ENCODE measurements at places on chromosomes 4 and X.

DNA sequence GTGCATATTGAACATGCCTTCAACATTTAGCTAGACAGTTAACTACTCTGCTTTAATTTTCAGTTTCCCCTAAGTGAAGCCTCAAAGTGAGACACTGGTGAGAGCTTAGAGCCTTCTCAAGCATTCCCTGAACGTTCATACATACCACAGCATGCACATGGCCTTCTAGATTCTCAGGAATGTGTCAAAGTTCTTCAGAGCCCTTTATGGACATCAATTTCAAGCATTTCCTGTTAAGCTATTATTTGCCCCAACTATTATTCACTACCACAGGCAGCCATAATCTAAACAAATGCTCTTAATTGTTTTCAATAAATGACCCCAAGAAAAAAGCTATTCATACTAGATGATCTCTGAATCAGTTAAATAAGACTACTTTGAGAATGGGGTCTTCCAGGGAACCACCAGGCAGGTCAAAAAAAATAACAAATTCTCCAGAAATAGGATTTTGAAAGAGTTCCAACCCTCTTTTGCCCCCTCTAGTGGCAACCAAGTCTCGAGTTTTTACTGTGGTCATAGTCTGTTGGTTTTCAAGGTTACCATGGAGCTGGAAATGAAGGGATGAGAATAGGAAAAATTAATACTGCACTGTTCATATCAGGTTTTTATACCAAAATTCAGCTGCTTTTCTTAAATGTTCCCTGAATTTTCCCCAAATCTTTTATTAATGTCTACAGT lies 235.4 kb downstream of the RAB28 start:
- no peak for DNase-seq

DNA sequence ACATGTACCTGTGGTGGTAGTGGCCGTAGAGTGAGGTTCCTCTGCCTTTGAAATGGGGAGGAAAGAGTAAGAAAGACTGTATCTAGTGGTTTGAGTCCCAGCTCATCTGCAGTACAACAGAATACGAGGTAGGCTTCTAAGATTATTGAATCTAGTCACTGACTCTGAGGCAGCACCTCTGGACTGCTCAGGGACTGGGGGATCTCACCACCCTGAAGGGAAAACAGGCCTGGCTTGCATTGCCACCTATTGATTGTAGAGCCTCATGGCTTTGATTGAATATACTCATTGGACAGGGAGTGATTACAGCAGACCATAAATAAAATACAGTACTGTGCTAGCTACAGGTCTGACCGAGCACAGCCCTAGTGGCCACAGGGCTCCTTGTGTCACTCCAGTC lies 50.5 kb downstream of the GPR174 start:
- DNase-seq: no peak

GRCh38 chr4:47519239-47519883 lies 34.3 kb downstream of the ATP10D start:
- no peak for DNase-seq

DNA sequence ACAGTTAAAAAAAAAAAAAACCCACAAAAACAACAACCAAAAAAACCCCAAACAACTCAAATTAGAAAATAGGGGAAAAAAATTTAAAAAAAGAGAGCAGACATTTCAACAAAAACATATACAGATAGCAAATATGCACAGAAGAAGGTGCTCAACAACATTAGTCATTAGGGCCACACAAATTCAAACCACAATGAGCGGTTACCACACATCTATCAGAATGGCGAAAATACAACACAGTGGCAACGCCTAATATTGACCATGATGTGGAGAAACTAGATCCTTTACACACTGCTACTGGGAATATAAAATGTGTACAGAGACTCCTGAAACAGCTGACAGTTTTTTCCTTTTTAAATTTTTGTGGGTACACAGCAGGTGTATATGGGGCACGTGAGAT lies 19.4 kb downstream of the LYAR start:
- DNase-seq: no peak

DNA sequence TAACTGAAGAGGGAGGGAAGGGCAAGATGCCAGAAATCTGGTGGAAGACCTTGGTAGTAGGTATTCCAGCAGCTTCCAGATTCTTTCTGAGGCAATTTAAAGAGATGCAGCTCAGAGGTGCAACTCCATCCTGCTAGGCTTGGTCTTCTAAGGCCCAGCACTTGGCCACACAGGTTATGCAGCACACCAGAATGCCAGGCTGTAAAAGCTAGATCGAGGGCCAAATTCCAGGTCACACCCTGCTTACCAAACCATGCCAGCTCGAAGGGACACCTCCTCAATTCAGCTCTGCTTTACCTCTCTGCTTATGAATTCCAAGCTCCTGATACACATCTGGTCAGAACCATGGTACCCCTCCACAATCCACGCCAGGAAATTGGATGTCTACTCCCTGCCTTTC lies 19.8 kb upstream of the ATXN3L start:
- no peak for DNase-seq

- DNase-seq: no peak
Observed at GRCh38 chr4:189162073-189162789, 778.4 kb upstream of the FRG1 start.

- no peak for DNase-seq
Observed at GRCh38 chr4:114642173-114642780, 43.7 kb downstream of the UGT8 start.

DNA sequence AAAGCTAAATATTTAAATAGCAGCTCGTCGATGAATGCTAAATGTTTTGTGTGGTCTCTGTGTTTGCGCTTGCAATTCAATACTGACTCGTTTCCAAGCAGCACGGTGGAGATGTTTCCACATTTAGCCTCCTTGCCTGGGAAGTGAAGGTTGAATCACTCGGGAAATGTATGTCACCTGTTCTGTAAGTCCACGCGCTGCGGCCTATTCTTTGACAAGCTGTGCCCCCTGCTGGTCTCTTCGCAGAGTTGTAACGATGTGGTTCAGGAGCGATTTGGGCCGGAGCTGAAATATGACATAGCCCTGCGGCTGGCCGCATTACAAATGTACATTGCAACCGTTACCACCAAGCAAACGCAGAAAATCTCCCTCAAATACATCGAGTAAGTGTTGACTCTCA lies 89.6 kb upstream of the PRPS2 start:
- peak; percentile 49 for DNase-seq

- DNase-seq: no peak
Observed at GRCh38 chrX:110846071-110846470, 50.5 kb upstream of the CHRDL1 start.

- DNase-seq: no peak
Observed at GRCh38 chrX:15299941-15300851, 15.2 kb downstream of the ASB11 start.

DNA sequence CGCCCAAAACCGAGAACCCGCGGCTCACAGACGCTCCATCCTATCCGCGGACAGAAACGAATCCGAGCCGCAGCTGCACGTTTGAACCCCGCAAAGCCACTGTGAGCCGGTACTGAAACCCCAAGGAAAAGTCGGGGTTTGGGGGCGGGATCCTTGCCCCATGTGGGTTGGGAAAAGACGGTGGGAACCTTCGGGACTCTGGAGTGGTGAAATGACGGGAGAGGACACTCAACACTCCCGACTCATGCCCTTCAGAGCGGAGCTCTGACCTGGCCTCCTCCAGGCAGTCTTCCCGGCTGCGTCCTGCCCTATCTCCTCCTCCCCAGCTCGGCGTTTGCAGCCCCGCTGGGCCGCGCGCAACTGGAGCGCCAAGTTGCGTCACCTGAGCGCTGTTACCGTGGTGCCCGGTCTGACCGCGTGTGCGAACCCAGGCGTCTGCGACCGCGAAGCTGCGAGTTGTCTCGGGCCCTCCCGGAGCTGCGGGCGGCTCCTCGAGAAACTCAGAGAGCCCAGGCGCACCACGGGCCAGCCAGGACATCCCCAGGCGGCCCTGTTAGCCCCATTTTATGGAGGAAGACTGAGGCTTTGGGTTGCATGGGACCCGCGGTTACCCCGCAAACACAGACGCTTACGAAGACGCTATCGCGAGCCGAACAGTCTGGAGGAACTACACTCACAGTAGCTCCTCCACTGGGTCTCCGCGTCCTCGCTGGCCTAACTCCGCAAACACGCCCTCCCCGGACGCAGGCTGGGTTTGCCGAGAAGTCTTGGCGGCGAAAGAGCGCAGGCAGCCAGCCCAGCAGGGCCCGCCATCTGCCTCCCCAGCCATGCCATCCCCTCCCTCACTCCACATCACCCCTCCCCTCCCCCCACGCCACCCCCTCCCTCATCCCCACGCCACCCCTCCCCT lies 20.3 kb upstream of the HMX1 start:
- DNase-seq: no peak

DNA sequence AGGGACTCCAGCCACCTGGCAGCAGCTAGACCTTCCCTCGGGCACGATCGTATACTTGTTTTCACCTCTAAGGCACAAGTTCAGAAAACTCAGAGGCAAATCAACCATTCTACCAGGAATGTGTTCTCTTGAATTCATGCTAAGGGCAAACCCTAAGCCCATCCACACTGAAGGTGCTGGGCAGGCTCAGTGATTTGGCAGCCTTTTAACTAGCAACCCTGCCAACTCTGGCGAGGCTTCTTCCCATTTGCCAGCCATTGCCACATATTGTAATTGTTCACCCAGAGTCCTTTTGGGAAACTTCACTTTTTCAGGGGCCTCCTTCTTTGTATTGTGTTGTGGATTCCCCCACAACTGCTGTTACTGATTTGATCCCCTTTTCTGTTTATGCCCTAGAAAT lies 298.6 kb upstream of the LDB2 start:
- DNase-seq: no peak

DNA sequence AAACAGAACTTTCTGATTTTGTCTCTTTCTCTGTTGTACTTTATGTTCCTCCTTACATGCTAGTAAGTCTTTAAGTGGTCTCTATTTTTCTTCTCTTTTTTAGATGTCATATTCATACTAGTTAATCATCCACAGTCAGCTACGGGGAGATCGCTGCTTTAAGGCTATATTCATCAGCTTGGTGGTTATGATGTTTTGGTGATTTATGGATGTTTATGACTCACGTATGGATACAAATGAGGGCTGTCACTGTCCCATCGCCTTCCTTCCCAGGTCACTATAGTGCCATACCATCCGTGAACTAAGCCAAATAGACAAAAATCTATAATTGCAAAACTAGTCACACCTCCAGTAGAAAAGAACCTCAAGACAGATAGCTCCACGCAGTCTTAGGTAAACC lies 296.8 kb upstream of the AADAT start:
- DNase-seq: no peak

GRCh38 chr4:55503169-55503568 lies 43.5 kb downstream of the CLOCK start:
- DNase-seq: no peak

DNA sequence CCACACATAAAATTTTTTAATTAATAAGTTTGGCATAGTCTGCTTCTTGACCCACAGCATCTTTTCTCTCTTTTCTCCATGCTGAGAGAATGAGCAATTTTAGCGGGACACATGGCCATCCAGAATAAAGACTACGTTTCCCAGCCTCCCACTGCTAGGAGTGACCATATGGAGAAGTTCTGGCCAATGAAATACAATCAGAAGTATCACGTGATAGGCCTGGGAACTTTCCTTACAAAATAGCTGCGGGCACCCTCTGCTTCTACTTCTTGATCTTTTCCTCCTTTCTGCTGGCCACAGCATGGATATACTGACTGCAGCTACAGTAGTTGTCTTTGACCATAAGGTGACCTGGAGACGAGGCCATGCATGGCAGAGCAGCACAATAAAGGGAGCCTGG lies 348.0 kb downstream of the BCOR start:
- no peak for DNase-seq

DNA sequence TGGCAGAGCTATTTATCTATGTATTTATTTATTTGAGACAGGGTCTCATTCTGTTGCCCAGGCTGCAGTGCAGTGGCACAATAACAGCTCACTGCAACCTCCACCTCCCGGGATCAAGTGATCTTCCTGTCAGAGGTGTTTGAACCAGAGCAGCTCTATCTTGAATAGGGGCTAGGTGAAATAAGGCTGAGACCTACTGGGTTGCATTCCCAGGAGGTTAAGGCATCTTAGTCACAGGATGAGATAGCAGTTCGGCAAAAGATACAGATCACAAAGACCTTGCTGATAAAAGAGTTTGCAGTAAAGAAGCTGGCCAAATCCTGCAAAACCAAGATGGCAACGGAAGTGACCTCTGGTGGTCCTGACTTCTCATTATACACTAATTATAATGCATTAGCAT lies 501.9 kb downstream of the AFF2 start:
- no peak for DNase-seq

DNA sequence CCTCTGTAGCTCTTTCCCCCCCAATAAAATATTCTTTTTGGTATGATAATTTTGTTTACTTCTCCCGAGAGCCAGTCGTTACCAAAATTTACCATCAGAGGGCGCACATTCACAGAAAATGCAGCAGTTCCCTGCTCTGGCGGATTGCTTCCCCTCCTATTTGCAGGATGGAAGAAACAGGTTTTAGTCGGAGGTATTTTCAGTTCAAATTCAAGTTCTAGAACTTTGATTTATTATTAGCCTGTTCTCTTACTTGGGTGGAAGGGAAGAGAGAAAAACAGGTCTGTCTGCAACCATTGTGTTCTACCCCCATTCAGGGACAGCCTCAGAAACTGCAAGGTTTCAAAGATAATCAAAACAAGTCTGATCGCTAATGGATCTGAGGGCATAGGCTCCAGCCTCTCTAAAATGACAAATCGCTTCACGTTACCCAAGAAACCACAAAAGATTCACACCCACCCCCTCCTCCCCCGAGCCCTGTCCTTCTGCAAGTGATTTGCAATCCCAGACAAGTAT lies 263.8 kb upstream of the RPS6KA3 start:
- peak; percentile 66 for DNase-seq

GRCh38 chr4:8115916-8116315 lies 42.7 kb downstream of the ABLIM2 start:
- DNase-seq: no peak

GRCh38 chrX:147953976-147954375 lies 27.2 kb upstream of the FMR1NB start:
- no peak for DNase-seq

- DNase-seq: no peak
Observed at GRCh38 chr4:84480082-84480481, 19.0 kb downstream of the NKX6-1 start.

- no peak for DNase-seq
Observed at GRCh38 chr4:10962246-10962645, 277.7 kb upstream of the CLNK start.

GRCh38 chrX:29488919-29489318 lies 726.4 kb upstream of the MAGEB2 start:
- DNase-seq: no peak

DNA sequence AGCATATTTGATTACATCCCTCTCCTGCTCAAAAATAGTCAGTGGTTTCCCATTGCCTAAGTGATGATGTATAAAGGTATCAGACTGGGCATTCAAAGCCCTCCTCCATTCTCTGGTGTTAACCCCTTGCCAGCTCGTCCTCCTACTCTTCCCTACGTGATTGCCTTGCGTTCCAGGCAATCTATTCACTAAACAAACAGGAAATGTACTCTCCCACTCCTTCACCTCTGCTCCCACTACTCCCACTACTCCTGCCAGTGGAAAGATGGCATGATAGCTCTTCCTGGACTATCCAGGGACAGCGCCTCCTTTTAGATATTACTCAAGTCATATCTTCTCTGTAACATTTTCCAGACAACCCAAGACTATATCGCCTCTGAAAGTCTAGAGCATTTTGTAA lies 5.8 kb downstream of the DGAT2L6 start:
- DNase-seq: no peak

Data from activated naive CD4-positive, alpha-beta T cell treated with anti-CD3 and anti-CD28 coated beads, Interleukin-2, amount 10 ng/mL, durations not matched to agents 7 days and 5 days (primary cell).